ENCODE measurements at places on chromosomes 7 and 10. TPM values are rescaled to one million over a fixed set of nuclear protein-coding genes. Genes with fewer than 3 reads are reported as not detected.

Gene SSC4D
- not detected for total RNA-seq

DNA sequence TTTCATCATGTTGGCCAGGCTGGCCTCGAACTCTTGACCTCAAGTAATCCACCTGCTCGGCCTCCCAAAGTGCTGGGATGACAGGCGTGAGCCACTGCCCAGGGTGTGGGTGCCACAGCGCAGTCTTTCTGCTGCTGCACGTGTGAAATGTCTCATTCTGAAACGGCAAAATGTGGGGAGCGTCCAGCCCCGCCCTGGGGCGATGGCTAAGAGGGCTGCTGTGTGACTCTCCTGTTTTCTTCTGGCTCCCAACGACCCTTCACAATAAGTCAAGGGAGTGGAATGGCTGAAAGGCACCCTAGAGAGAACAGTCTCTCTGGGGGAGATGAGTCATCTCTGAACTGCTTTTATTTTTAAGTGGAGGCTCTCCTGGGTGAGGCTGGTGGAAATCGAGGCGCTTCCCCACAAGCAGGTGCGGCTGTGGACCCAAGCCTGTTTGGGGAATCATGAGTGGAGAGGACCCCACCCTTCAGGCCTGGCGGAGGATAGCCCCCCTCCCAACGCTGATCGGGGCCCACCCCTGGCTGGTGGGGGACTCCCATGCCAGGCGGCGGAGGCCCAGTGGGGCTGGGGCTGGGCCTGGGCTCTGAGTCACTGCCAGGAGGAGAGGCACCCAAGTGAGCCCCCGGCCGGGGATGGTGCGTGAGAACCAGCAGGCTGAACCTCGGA, 18.0 kb downstream of the ADAP1 start:
- peaks cover 9% of the 10 kb centered on the region for H3K36me3 ChIP-seq
- no peak overlapping the region for H3K27ac ChIP-seq
- no peaks in the 10 kb centered on the region for H3K27me3 ChIP-seq
- H3K4me3 ChIP-seq: no peak overlapping the region

DNA sequence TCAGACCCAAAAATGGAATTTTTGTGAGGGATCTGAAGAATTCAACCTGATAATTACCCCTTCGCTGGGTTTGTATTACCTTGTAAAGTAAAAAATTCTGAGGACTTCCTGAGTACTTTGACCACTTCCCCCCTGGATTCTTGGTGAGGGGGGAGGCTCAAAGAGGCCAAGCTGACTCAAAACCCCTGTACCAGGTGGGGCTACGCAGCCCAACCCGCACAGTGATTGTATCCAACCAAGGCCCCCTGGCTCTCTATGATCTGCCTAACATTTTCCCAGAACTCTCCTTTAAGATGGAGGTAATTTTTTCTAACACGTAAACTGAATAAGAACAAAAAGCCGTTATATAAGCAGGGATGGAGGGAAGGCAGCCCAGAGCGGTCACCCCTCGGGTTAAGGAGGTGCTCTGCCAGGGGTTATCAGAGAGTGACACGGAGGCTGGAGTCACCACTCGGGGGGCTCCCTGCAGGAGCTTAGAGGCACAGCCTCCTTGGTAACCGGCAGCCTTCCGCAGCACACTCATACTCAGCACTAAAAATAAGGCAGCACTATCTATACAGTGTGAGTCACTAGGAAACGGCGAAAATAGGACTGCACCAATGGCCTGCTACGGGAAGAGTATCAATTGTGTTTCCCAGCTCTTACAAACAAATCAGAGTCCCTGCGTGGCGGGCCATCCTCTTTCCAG, 255.4 kb downstream of the ELMO1 start:
- H3K4me3 ChIP-seq: no peak overlapping the region
- no peaks in the 10 kb centered on the region for H3K4me1 ChIP-seq
- H3K36me3 ChIP-seq: peaks cover 26% of the 10 kb centered on the region
- no peaks in the 10 kb centered on the region for H3K27me3 ChIP-seq
- H3K27ac ChIP-seq: no peak overlapping the region

GRCh38 chr7:54546986-54547314, 4.8 kb downstream of the VSTM2A start:
- DNase-seq: no peak
- H3K36me3 ChIP-seq: no peaks in the 10 kb centered on the region
- H3K4me1 ChIP-seq: no peaks in the 10 kb centered on the region
- H3K27me3 ChIP-seq: peaks cover 22% of the 10 kb centered on the region
- H3K4me3 ChIP-seq: no peak overlapping the region

- no peaks in the 10 kb centered on the region for H3K36me3 ChIP-seq
- H3K4me3 ChIP-seq: no peak overlapping the region
- H3K27me3 ChIP-seq: no peaks in the 10 kb centered on the region
- H3K4me1 ChIP-seq: peaks cover 5% of the 10 kb centered on the region
Measured at GRCh38 chr10:119348516-119349240, 141.3 kb downstream of the GRK5 start.

Measured in natural killer cell (primary cell).